Psoas muscle (tissue), 8 donors: ENCODE measurements at places on chromosomes 1 and 21. TPM values are rescaled to one million over a fixed set of nuclear protein-coding genes. Genes with fewer than 3 reads are reported as not detected.

- DNase-seq, result no peak
These were observed 27.7 kb downstream of the AGO3 start for GRCh38 chr1:35958558-35958957.

GRCh38 chr1:193538680-193539079, 352.3 kb upstream of the B3GALT2 start:
- no peak for DNase-seq

- no peak for DNase-seq
These were observed 106.0 kb upstream of the FAM78B start for GRCh38 chr1:166272851-166273250.

- DNase-seq, result no peak
These were observed 145.5 kb upstream of the DMRTA2 start for GRCh38 chr1:50568782-50569181.

DNA sequence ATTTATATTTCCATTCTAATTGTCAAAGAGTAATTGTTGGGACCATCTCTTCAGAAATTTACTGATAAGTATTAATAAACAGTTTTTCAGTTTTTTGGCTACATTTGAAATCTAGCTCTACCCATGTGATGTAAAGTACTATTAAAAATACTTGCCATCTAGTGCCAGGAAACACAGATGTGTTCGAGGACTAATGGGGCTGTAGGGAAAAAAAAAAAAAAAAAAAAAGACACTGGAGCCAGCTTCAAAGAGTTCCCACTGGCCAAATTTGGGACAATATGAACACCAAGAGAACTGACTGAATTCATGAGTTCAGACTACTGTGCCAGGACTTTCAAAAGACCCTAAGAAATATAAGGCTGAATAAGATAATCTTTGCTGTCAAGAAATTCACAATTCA, 65.2 kb upstream of the GFI1 start:
- no peak for DNase-seq

Gene PTGFR
- total RNA-seq, result 1.1 TPM
